ENCODE measurements at places on chromosomes 2 and 18. TPM values are rescaled to one million over a fixed set of nuclear protein-coding genes. Genes with fewer than 3 reads are reported as not detected.
A peak's percentile ranks its signal among the peaks of the same experiment; 100 is the strongest.

COLEC12 gene
- 0.05 TPM for total RNA-seq

FKBP7 gene
- total RNA-seq, result 2.9 TPM

DNA sequence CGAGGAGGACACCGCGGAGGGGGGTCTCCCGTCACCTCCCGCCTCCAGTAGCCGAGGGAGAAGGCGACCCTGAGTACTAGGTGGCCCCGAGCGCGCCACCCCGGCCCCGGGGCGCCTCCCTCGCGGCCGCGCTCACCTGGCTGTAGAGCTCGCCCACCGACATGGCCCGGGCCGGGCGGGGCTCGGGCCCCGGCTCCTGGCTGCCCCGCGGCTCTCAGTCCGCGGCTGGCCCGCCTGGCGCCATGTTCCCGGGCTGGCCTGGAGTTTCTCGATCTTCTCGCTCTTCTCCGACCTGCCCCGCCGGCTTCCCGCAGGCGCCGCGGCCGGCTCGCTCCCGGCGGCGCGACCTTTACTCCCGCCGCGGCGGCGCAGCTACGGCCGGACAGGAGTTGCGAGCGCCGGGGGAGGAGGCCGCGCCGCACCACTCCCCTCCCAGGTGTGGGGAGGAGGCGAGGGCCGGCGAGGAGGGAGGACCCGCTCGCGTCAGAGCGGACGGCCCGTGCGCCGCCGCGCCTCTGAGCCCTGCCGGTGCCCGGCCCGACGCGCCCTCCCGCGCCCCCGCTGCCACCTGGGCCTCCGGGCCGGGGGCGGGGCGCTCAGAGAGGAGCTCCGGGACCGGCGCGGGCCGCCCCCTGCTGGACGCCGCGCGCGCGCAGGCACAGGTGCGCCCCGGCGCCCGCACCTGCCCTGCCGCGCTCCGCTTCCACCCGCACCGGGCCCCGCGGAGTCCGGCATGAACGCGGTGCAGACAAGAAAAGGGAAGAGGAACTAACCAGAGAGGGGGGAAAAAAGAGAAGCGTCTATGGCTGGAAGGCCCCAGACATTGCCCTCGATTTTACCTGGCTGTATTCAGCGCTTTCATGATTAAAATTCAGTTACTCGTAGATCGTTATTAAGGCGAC, at the start of gene MYO5B:
Gene MYO5B (minus strand): TSS at position 517 of the 902 bp plus-strand sequence. CDS start 354 bp downstream, at position 163.
- peak; percentile 46 for DNase-seq

RAX gene
- total RNA-seq, result not detected

GRCh38 chr18:37572736-37573135, 7.1 kb upstream of the CELF4 start:
- DNase-seq, result no peak

CREB1 gene
- 55.2 TPM for total RNA-seq

- DNase-seq, result no peak
These were observed 229.1 kb downstream of the RTP5 start for GRCh38 chr2:242098445-242099128.

KIF5C gene
- 7.3 TPM for total RNA-seq

- DNase-seq, result no peak
These were observed 78.0 kb upstream of the BZW1 start for GRCh38 chr2:200733713-200734198.

- no peak for DNase-seq
These were observed 3.9 kb downstream of the PUM2 start for GRCh38 chr2:20346565-20347381.

DNA sequence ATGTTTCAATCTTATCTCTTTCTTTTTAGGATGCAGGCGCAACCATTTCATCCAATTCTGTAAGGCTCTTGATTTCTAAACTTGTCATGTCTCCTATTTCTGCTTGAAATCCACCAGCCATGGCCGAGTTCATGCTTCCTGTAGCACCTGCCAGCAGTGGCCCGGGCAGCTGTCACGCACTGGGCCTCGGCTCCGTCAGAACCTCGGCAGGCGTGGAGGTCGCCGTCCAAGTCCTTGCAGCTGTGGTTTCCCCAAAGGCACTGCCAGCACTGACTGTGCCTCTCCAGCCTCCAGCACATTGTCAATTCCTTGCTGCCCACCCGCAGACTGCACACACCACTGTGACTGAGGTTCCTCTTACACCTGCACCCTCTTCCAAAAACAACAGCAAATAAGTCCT, 188.7 kb upstream of the SALL3 start:
- DNase-seq, result no peak

DHRS9 gene
- total RNA-seq, result 3.6 TPM

DNA sequence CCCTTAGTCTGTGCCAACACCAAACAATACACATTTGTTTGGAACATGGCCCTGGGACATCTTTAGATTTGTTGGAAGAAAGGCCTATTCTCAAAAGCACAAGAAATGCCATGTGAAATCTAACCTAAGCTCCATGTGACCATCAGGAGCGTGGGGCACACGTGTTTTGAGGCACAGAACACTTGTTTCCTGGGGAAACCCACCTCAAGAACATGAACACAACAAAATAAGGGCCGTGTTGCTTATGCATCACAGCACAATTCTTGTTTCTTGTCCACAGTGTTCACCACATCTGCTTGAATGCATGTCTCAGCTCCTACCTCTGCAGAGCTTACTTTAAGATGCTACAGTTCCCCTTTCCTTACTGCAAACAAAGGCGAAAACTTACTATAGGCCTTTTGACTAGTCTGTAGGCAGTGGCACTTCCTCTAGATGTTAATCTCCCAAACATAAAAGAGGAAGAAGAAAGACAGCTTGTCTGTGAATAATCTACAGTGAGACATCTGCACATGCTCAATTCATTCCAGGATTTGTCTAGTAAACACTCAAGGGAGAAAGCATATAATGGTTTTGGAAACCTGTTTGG, 165.0 kb downstream of the ANKRD44 start:
- no peak for DNase-seq

GRCh38 chr18:53070788-53071187, 730.8 kb downstream of the DCC start:
- DNase-seq, result no peak
